ENCODE measurements at places on chromosomes 11 and 22.

GRCh38 chr11:64387916-64388315, 29.0 kb downstream of the RPS6KA4 start:
- no peak for DNase-seq

GRCh38 chr22:49913026-49913425, 5.2 kb downstream of the ALG12 start:
- no peak for DNase-seq

DNA sequence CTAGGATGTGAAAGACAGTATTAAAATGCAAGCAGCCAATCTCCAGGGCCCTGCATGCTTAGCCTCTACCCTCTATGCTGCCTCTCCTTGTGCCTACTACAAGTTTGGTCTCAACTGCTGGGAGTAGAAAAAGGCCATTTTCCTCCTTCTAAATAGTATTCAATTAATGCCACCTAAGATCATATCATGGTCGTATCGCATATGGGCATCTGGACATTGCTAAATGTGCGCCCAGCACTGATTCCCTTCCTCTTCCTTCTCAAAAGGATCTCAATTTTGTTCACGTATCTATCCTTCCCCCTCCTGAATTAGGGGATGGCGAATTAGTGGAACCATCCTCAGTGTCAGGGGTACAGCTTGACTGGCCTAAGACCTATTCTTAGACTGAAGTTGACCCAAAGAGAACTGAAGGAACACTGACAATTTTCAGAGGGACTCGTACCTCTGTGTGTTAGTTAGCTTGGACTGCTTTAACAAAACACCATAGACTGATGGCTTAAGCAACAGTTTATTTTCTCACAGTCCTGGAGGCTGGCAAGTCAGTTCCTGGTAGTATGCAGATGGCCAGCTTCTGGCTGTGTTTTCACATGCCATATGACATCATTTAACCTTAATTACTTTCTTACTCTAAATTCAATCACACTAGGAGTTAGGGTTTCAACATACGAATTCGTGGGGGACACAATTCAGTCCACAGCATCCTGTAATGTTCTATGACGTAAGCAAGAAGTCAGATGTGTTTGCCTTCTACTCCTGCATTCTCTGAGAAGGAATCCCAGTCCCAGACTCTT, 8.5 kb upstream of the NUP50 start:
- no peak for DNase-seq

DNA sequence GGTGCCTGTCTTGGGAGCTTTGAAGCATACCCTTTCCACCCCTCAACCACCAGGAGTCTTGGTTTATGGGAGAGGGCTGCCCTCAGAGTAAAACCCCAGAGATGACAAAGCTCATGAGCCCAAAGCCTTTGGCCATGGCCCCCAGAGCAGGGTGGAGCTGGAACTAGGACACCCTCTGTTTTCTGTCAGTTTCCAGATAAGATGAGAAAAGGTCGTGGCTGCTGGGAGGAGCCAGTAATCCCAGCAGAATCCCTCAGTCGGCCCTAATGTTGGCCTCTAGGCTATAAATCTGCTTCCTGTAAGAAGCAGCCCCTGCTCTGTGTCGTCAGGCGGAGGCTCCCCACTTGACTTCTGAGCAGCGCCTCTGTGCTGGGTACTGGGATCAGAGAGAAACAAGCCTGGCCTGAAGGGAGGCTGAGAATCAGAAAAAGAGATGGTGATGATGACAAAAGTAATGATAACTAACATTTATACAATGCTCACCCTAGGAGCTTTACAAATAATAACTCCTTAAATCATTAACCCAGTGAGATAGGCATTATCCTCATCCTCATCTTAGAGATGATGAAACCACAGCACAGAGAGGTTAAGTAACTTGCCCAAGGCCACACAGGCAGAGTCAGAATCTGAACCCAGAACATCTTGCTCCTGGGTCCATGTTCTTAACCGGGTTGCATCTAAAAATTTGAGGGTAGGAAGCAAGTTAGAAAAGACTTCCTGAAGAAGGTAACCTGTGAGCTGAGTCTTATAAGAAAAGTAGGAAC, 471.4 kb downstream of the SOX6 start:
- DNase-seq = no peak

DNA sequence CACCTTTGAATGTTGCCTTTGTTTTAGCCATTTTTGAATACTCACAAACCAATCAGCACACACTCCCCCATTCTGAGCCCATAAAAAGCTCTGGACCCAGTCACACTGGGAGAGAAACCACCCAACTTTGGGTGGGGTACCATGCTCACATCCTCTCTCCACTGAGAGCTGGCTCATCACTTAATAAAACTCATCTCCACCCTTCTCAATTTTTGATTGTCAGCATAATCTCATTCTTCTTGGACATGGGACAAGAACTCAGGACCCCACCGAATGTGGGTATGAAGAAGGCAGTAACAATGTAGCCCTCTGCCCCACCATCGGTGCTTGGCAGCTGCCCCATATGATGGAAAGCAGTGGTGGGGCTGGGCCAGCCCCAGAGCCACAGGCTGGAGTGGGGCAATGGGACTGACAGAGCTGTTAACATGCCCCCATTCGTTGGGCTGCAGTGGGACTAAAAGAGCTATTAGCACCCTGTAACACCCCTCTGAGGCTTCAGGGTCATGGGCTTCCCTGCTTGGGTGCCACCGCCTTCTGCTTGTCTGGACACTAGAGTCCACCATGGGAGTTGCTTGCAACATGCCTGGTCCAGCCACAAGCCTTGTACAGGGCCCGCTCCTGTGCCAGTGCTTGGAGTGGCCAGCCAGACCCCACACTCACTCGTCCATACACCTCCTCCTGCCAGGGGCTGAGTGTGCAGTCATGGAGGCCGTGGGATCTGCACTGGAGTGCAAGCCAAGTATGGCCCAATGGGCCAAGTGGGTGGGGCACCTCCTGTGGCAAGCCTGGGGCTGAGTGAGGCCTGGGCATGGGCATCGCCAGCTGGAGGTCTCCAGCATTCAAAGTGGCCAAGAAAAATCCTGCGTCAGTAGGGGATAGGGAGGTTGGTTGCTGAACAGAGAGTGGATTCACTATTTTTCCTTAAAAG, 471.1 kb downstream of the TBC1D22A start:
- DNase-seq = no peak

GRCh38 chr11:114914231-114915005, 236.1 kb downstream of the NXPE2 start:
- no peak for DNase-seq

GRCh38 chr11:133911171-133911570, 45.6 kb downstream of the IGSF9B start:
- no peak for DNase-seq
